ENCODE measurements at places on chromosomes 1 and 21.

DNA sequence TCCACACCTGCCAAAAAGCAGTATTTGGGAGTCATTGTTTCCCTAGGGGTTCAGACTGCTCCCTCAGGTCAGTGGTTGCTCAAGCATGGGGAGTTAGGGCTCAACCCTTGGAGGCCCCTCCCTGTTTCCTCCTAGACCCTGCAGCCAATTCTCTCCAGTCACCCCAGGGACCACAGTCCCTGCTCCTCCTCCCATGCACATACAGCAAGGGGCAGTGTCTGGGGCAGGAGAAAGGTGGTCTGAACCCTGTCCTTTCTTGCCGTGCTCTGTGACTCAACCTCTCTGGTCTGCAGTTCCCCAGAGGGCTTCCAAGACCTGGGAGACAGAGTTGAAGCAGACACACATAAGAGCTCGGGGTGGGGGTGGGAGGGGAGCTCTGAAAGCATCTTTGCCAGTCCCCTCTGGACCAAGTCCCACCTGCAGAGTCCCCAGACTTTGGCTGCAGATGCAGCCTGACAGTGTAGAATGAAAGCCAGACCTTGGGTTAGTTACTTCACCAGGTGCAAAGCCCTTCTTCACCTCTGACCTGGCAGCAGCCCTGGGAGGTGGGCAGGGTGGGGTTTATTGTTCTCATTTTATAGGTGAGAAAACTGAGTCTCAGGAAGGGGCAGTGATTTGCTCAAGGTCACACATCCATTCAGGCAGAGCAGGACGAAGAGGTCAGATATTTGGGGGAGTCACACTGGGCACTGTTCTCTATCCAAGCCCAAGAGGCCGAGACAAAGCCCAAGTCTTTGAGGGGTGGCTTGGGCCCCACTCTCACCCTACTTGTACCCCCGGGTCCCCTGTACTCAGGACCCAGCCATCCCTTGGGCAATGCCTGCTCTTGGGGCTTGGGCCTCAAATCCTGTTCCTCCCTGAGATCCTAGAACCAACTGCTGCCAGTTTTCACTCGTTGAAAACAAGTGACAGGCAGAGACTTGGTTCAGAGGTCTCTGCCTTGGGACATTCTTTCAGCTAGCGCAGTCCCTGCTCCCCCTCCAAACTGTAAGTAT, 748 bp downstream of the PDZK1IP1 start:
- peak; percentile 18 for DNase-seq

DNA sequence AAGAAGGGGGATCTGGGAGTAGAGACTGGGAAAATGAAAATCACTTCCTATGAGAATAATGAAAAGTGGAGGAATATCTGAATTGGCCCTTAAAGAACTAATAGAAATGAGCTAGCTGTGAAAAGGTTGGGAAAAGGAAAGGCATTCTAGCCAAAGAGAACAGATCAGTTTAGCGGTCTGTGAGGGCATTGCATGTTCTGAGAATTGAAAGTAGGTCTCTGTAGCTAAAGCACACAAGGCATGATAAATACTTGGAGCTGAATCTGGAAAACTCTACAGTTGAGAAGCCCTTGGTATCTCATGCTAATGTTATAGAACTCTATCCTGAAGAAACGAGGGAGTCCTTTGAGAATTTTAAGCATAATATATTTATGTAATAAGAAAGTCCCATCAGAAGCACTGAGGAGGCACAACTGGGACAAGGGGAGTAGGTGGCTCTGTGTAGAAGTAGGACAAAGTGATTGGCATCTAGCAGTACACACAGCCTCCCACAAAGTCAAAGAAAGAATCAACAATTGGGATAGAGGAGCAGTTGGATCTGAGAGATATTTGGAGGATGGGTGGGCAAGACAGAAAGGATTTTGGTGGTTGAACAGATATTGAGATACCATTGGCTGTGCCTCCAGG, 78.7 kb downstream of the GREM2 start:
- DNase-seq, result no peak

DNA sequence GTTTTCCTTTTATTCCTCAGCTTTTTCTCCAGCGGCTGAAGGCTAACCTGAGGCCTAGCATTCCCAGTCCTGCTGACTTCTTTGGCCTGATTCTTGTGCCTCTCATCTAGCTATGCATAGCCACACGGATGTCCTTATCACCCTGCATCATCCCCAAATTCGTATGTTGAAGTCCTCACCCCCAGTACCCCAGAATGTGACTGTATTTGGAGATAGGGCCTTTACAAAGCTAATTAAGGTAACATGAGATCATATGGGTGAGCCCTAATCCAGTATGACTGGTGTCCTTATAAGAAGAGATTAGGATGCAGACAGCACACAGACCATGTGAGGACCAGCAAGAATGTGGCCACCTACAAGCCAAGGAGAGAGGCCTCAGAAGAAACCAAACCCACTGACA, 44.6 kb downstream of the CDCP2 start:
- DNase-seq, result no peak

DNA sequence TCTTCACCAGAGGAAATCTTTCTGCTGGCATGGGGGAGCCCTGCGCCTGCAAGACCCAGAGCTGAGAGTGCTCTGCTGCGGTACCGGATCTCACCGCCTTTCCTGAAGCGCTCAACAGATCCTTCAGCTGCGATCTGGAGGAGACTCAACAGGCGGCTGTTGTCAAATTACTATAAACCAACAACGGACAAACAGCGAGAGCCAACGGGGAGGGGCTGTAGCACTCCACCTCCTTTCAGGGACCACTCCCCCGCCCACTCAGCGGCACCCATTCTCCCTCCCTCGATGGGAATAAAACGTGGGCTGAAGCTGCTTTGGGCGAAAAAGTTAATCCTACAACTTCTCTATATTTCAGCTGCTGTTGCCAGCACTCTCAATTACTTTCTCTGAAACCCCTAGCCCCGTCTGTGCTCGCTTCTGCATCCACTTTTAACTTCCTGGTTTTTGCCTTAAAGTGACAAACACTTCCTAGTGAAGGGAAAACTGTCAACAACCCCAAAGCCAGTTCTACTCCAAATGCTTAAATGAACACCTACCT, at the start of gene FMO5:
FMO5 (minus strand) TSS at position 147 of the 538 bp plus-strand sequence. CDS start 310 bp downstream, outside the sequence.
- DNase-seq, result no peak

- no peak for DNase-seq
Measured at GRCh38 chr21:37970548-37970947, 54.3 kb upstream of the KCNJ6 start.

Measured in upper lobe of left lung (tissue), 6 donors.